Fibroblast of lung (primary cell): ENCODE measurements at places on chromosomes 7 and 10. TPM values are rescaled to one million over a fixed set of nuclear protein-coding genes. Genes with fewer than 3 reads are reported as not detected.
A peak's percentile ranks its signal among the peaks of the same experiment; 100 is the strongest.

Gene PTN
- 13.9 and 30.2 TPM in 2 replicates for total RNA-seq

Gene CASP2
- 8.5 and 9.4 TPM in 2 replicates for total RNA-seq

DNA sequence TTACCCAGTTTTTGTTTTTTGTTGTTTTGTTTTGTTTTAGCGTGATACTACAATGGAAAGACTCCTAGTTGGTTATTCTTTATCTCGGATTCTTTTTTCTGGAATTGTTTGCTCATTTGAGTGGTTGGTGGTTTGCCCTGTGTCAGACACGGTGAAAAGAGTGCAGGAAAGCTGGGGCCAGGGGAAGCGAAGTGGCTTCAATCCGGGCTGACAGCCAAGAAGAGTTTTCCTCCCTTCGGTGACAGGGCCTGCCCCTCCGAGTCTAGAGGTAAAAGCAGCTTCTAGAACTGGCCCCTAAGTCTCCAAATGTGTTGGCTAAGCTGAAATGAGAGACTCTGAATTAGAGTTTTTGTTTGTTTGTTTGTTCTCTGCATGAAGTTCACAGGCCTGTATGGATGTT is 5.7 kb upstream of the AP5Z1 start:
- H3K4me1 ChIP-seq = no peaks in the 10 kb centered on the region
- peak; percentile 33 for DNase-seq
- no peak overlapping the region for H3K4me3 ChIP-seq
- no peak overlapping the region for H3K27ac ChIP-seq
- no peaks in the 10 kb centered on the region for H3K27me3 ChIP-seq

Gene AKR1C2
- total RNA-seq = 10.6 and 13.4 TPM in 2 replicates

GRCh38 chr10:101630633-101630920 is 42.5 kb downstream of the DPCD start:
- no peak overlapping the region for H3K4me3 ChIP-seq
- no peaks in the 10 kb centered on the region for H3K36me3 ChIP-seq
- no peak for DNase-seq

DNA sequence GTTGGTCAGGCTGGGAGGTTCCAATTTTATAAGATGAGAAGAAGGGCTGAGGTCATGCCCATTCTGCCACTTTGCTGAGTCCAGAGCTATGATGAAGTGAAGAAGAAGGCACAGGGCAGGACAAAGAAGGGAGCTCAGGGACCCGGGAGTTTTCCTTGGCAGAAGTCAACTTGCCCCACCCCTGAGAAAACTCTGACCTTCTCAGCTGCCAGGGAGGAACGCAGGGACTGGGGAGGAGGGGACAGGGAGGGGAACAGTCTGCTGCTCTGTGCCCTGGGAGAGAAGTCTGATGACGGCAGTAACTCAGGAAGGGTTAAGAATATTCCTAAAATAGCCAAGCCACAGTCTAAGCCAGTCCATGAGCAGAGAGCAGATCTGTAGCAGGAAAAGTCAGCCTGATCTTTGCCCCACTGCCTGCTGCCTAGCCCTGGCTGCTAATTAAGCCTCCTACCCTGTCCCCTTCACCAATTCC is 11.7 kb downstream of the ADIRF start:
- H3K27me3 ChIP-seq = no peaks in the 10 kb centered on the region
- no peak for DNase-seq
- no peaks in the 10 kb centered on the region for H3K36me3 ChIP-seq
- H3K4me1 ChIP-seq = no peaks in the 10 kb centered on the region
- H3K27ac ChIP-seq = no peak overlapping the region

Gene FLNC
- total RNA-seq = 106 and 191 TPM in 2 replicates

- no peak overlapping the region for H3K27ac ChIP-seq
- DNase-seq = no peak
- no peaks in the 10 kb centered on the region for H3K36me3 ChIP-seq
- no peaks in the 10 kb centered on the region for H3K27me3 ChIP-seq
Observed at GRCh38 chr7:46949270-46949931, 632.5 kb downstream of the TNS3 start.

Gene RPP30
- total RNA-seq = 32.2 and 38.3 TPM in 2 replicates

- H3K27ac ChIP-seq = no peak overlapping the region
- no peaks in the 10 kb centered on the region for H3K4me1 ChIP-seq
- H3K4me3 ChIP-seq = no peak overlapping the region
- peaks cover 6% of the 10 kb centered on the region for H3K27me3 ChIP-seq
- DNase-seq = no peak
- no peaks in the 10 kb centered on the region for H3K36me3 ChIP-seq
Observed at GRCh38 chr10:47033541-47034270, 122.5 kb downstream of the PTPN20 start.

DNA sequence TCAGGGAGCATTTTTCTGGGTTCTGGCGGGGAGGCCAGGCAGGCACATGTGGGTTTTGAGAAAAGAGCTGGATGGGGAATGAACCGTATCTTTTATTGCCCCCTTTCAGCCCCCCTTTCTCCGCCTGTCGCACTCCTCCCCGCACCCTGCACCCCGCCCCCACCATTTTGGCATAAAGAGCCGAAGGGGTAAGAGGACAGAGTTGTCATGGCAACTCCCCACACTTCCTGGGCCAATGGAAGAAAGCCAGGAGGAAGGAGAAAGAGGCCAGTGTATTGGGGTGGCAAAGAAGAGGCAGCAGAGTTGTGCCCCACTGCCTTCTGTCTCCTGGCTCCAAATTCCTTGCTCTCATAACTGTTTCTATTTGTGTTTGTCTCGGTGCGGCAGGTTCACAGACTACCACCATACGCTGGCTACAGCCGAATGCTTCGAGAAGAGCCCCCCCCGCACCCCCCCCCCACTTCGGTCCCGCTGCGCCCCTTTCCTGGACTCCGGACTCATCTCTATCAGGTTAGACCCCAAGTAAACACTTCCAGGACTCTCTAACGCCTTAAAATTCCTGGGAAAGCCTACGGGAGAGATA is 3.4 kb downstream of the KCNIP2 start:
- no peak for DNase-seq
- H3K27me3 ChIP-seq = no peaks in the 10 kb centered on the region

DNA sequence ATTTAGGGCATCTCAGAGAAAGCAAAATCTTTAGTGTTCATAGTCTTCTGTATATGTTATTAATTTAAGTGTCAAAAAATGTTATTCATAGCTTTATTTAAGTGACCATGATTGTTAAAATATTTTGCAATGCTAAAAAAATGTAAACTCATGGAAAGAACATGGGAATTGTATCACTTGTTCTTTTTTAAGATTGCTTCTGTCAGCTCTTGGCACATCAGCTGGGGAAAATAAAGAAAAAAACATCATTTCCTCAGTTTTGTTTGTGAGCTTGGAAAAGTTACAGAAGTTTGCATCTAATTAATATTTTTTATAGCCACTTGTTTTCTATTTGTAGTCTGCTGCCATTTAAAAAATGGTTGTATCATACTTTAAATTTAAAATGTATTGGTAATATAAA is 285.9 kb upstream of the CSTF2T start:
- DNase-seq = no peak
- no peak overlapping the region for H3K27ac ChIP-seq
- no peaks in the 10 kb centered on the region for H3K27me3 ChIP-seq
- H3K36me3 ChIP-seq = no peaks in the 10 kb centered on the region
- H3K4me1 ChIP-seq = no peaks in the 10 kb centered on the region
- no peak overlapping the region for H3K4me3 ChIP-seq

- H3K27me3 ChIP-seq = no peaks in the 10 kb centered on the region
- no peak overlapping the region for H3K27ac ChIP-seq
Observed at GRCh38 chr10:29434111-29434510, 145.2 kb downstream of the LYZL1 start.

GRCh38 chr10:43691485-43691884 is 42.8 kb upstream of the ZNF32 start:
- no peaks in the 10 kb centered on the region for H3K36me3 ChIP-seq
- no peak overlapping the region for H3K27ac ChIP-seq
- H3K4me3 ChIP-seq = no peak overlapping the region
- H3K27me3 ChIP-seq = no peaks in the 10 kb centered on the region
- peaks cover 4% of the 10 kb centered on the region for H3K4me1 ChIP-seq

DNA sequence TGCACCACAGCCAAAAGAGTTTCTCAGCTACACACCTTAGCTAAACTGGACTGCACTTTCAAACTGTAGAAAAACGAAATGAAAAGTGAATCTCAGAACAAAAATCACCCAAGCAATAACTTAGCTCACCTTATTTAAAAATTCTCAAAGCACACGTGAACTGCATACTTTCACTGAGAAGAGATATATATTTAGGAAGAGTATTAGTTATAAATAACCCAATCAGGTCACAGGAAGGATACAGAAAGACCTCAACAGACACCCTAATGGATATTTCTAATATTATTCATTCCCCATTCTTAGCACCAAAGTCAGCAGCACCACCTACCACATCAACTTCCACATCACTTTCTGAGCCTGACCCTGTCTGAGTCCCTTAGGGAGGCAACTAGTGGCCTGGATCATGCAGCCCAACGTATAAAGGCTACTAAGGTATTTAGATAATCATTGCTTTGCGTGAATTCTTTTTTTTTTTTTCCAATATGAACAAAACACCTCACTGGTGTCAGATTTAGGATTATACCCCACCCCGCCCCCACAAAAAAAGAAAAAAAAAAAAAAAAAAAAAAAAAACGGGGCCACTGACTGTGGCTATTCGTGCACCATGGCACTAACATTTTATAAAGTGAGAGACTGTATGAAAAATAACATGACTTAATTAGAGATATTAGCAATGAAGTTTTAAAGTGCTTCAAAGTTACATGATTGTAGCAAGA is 2.6 kb downstream of the ABI1 start:
- H3K4me3 ChIP-seq = peak overlapping the region; percentile 96
- peak overlapping the region; percentile 1 for H3K27ac ChIP-seq
- no peaks in the 10 kb centered on the region for H3K36me3 ChIP-seq
- no peaks in the 10 kb centered on the region for H3K4me1 ChIP-seq

Gene PLEKHS1
- total RNA-seq = not detected in 2 replicates

Gene FZD1
- total RNA-seq = 10.8 and 12.6 TPM in 2 replicates

GRCh38 chr7:22980422-22980821 is 33.5 kb downstream of the HYCC1 start:
- H3K4me1 ChIP-seq = no peaks in the 10 kb centered on the region
- H3K27me3 ChIP-seq = no peaks in the 10 kb centered on the region
- H3K36me3 ChIP-seq = no peaks in the 10 kb centered on the region
- H3K4me3 ChIP-seq = no peak overlapping the region

GRCh38 chr10:70432561-70433263 is 8.8 kb downstream of the NODAL start:
- no peak overlapping the region for H3K4me3 ChIP-seq
- H3K27ac ChIP-seq = no peak overlapping the region
- no peaks in the 10 kb centered on the region for H3K27me3 ChIP-seq
- peaks cover 15% of the 10 kb centered on the region for H3K4me1 ChIP-seq
- peaks cover 4% of the 10 kb centered on the region for H3K36me3 ChIP-seq

Gene LFNG
- 0.33 and 0.77 TPM in 2 replicates for total RNA-seq

Gene PRSS1
- not detected in 2 replicates for total RNA-seq

- H3K36me3 ChIP-seq = no peaks in the 10 kb centered on the region
- no peak for DNase-seq
- no peak overlapping the region for H3K4me3 ChIP-seq
Observed at GRCh38 chr10:67776371-67776770, 61.6 kb downstream of the DNAJC12 start.

DNA sequence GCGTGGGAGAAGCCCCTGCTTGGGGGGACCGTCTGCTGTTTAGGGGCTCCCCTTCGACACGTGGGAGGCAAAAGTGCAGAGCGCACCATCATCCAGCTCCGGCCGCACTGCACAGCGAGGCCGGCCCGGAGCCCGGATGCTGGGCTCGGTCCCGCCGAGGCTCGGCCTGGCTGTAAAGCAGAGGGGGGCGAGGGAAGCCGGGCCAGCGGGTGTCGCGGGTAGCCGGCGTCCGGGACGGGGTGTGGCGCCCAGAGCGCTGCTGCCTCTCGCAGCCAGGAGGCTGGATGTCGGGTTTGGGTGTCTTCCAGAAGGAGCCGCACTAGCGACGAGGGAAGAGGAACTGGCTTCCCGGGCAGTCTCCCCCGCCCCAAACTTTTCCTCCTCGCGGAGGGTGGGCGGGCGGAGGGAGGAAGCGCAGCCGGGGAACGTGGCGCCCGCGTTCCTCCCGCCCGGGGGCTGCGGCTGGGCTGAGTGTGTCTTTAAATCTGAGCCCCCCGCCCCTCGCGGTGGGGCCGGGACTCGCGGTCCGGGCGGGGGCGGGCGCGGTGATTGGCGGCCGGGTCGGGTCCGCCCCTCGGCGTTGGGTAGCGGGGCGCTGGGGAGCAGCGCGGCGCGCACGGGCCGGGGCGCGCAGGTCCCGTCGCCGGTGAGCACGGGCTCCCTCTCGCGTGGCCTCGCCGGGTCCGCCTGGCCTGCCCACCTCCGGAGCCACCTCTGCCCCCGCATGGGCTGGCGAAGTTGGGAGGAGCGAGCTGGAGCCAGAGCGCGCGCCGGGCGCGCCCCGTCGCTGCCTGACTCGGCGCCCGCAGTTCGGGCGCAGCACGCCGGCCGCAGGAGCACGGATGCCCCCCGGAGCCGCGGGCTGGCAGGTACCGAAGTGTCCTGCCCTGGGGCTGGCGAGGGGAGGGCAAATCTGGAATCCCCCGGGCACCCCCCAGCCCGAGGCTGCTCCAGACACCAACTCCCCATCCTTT is at the start of gene PALD1:
PALD1 (plus strand) TSS at position 577 of the 974 bp plus-strand sequence. CDS start 47,185 bp downstream, outside the sequence.
- H3K36me3 ChIP-seq = no peaks in the 10 kb centered on the region
- peak; percentile 58 for DNase-seq
- peak within 1 kb of the TSS; percentile 51 for H3K4me3 ChIP-seq
- peaks cover 37% of the 10 kb centered on the region for H3K27me3 ChIP-seq

DNA sequence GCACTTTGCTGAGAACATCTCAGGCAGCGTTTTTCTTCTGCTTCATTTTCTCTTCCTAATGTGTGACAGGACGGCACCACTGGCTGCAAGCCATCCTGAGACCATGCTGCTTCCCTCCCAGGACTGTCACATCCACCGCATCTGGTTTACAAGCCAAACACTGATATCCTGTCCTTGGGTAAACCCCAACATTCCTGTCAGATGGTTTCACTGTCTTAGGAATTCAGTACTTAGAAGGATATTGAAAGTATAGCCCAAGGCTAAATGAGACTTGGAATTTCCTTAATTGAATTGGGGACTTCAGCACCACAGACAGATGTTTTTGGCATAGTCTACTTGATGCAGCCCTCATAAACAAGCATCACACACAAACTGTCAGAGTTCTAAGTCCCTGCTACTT is 74.2 kb upstream of the PLXNA4 start:
- no peaks in the 10 kb centered on the region for H3K27me3 ChIP-seq
- no peaks in the 10 kb centered on the region for H3K4me1 ChIP-seq
- no peak overlapping the region for H3K4me3 ChIP-seq
- no peak overlapping the region for H3K27ac ChIP-seq
- DNase-seq = peak; percentile 89
- H3K36me3 ChIP-seq = no peaks in the 10 kb centered on the region

DNA sequence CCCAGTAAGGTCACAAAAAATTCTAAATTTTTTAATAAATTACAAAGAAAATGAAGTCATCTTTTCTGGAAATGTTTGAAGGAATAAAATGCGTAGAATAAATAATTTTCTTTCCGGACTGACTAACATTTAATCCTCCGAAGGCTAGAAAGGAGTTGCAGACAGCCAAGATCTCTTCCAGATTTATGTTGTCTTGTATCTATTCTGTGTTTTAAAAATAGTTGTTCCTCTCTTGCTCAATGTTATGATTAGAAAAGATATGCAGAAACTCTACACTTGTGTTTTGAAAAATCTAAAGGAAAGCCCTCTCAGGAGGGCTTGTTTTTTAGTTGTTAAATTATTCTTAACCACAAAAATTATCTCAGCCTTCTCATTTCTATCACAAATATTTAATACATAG is 70.7 kb downstream of the MACC1 start:
- DNase-seq = peak; percentile 46
- H3K36me3 ChIP-seq = no peaks in the 10 kb centered on the region

- no peaks in the 10 kb centered on the region for H3K36me3 ChIP-seq
- DNase-seq = no peak
- H3K4me1 ChIP-seq = no peaks in the 10 kb centered on the region
- no peak overlapping the region for H3K4me3 ChIP-seq
Observed at GRCh38 chr10:131198843-131199242, 112.7 kb downstream of the TCERG1L start.

Gene AFAP1L2
- total RNA-seq = 0.17 and 0.77 TPM in 2 replicates
